ENCODE measurements at places on chromosomes 3 and 15. TPM values are rescaled to one million over a fixed set of nuclear protein-coding genes. Genes with fewer than 3 reads are reported as not detected.

The ENTPD3 gene
- total RNA-seq, result not detected

The MKRN3 gene
- total RNA-seq, result 2.8 TPM

The PSMD2 gene
- total RNA-seq, result 341 TPM

The VIPR1 gene
- total RNA-seq, result 0.70 TPM

The GOLGA6A gene
- not detected for total RNA-seq

The TIMP4 gene
- total RNA-seq, result 14.6 TPM

The CDHR4 gene
- total RNA-seq, result 0.30 TPM

The KCNMB3 gene
- 0.91 TPM for total RNA-seq

The MOBP gene
- total RNA-seq, result 0.02 TPM

The RLBP1 gene
- total RNA-seq, result not detected

Measured in A549 treated with DMSO at 1 μM for 4 hours (cell line).